ENCODE measurements at places on chromosomes 12 and 14.

DNA sequence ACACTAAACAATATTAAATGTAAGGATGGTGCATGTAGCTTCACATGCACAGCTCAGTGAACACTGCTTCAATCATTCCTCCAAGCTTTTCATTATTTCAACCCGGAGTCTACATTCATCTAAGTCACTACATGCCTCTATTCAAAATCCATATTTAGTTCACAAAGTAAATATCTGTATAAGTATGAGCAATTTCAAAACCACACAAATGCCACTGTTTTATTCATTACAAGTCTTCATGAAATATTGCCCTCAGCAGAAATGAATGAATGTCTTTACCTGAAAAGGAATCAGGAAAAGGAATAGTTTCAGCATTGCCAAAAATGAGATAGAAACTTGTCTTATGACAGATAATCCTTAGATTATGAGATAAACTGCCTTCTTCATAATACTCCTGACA, 149.4 kb downstream of the SLC38A4 start:
- DNase-seq, result no peak

DNA sequence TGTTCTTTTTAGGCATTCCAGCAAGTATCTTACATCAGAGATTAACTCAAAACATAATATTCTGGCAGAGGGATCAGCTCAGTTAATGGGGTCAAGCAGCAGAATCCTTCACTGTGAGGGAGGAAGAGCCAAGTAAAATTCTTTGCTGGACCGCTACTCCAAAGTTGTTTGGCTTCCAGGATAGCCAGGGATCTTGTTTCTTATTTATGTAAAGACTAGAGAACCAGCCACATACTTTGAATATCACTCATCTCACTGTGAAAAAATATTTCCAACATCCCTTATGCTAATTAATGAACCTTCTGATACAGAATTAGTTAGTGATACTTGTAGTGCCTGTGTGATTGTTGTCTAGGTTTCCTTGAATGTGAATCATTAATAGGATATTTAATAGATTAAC, 94.2 kb downstream of the PLEKHA5 start:
- no peak for DNase-seq

GRCh38 chr12:10196210-10196609, 16.5 kb upstream of the GABARAPL1 start:
- no peak for DNase-seq

DNA sequence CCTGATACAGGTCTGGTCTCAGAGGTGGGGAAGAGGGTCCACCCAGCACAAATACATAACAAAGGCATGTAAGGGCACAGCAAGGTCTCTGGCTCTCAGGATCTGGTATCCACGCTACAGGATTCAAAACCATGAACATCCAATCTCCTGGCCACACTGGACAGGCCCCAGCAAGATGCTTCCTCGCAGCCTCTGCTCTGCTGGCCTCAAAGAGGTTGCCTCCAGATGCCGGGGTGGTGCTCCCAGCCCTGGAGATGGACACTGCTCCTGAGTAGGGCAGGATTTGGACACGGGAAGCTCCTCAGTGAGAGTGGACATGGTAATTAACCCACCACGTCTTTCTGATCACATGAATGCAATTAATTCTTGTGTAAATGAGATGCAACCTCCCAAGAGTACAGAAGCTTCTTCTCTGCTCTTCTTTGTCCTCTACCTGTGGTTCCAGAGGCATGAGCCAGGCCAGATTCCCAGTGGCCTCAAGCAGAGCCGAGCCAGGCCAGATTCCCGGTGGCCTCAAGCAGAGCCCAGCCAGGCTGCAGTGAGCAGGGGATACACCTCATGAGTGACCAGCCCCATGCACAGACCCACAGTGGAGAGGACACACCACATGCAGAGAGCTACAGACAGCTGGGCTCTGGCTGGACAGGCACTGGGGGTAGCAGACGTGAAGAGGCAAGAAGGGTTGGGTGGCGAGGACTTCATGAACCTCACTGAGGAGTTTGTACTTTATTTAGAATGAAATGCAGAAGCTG, 186.4 kb downstream of the PIWIL1 start:
- DNase-seq, result no peak

DNA sequence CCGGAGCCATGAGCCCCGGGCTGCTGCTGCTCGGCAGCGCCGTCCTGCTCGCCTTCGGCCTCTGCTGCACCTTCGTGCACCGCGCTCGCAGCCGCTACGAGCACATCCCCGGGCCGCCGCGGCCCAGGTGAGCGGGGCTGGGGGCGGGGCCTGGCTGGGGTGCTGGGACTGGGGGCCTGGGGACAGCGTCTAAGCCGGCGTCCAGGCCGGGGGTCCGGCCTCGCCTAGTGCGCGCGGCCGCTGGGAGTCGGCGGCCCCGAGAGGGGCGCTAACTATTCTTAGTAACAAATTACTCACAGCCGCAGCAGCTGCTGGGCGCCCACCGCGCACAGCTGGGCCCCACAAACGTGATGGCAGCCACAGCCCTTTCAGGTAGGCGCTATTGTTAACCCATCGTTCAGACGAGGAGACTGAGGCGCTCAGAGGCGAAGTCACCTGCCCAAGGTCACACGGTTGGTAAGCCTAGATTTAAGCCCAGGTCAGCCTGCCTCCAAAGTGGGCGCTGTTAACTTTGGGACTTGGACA, 374 bp downstream of the CYP46A1 start:
- no peak for DNase-seq

GRCh38 chr12:6461401-6462233, 8.9 kb downstream of the VAMP1 start:
- DNase-seq, result no peak

- no peak for DNase-seq
Measured at GRCh38 chr14:25231004-25231403, 181.1 kb upstream of the STXBP6 start.

DNA sequence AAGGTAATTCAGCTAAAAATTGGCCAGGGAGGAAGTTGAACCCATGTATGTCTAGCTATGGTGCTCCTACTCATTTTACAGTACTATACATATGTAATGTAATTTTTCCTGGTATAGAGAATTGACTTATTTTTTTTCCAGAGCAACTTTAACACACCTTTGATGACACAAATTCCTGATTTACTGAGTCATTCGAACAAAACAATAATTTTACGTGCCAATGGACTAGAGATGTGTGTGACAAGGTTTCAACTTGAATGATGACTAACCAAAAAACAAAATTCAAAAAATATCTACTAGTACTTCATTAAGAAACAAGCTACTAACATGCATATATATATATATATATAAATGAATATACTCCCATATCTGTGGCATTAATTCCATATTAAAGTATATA, 180.5 kb downstream of the KITLG start:
- DNase-seq, result no peak

- DNase-seq, result peak; percentile 20
Measured at GRCh38 chr14:56555921-56556570, 23.6 kb upstream of the TMEM260 start.

DNA sequence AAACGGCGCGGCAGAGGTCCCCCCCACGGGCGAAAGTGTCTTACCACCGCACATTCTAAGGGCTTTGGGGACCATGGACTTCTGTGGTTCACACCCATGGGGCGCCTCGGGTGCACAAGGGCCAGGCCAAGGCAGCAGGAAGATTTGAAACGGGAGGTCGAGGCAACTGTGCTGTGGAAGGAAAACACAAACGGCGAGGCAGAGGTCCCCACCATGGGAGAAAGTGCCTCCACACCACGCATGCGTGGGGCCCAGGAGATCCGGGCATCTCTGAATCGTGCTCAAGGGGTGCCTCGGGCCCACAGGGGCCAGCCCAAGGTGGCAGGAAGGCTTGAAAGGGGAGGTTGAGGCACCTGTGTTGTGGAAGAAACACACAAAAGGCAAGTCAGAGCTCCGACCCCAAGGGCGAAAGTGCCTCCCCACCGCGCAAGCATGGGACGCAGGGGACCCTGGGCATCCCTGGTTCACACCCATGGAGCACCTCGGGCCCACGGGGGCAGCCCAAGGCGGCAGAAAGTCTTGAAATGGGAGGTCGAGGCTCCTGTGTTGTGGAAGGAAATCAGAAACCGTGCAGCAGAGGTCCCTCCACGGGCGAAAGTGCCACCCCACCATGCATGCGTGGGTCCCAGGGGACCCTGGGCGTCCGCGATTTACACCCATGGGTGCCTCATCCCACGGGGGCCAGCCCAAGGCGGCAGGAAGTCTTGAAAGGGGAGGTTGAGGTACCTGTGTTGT, 371.0 kb downstream of the ALG10 start:
- no peak for DNase-seq

DNA sequence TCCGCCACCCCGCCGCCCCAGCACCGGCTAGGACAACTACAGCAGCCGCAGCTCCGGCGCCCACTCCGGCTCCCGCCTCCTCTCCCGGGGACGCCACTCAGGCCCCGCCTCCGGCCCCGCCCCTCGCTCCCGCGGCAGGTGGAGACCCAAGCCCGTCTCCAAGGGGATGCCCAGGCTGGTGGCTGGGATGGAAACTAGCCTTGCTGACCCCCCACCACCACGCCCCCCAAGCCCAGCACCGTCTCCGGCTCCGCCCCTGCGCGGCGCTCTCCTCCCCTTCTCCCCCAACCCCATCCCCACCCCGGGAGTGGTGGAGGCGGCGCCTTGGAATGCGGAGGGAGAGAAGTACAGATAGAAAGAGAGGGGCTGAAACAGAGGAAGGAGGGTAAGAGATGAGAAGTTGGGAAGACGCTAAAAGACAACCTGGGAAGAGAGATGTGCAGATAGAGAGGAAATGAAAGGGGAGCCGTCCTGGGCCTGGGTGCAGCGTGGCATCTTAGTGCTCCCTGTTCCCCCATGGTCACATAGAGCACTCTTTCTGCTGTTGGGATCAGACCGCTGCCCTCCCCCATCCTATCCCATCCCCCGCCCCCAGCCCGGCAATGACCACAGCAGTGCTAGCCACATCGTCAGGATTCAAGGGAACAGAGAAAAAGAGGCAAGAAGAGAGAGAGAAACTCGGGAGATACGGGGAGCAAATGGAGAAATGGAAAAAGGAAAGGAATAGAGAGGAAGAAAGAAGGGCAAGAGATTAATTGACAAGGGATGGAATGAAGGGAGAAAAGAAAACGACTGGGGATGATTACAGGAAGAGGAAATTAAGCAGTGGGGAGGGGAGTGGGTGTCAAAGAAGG, at the start of gene ITGA7:
ITGA7 (minus strand) TSS at position 64 of the 854 bp plus-strand sequence. CDS start 222 bp downstream, outside the sequence.
- DNase-seq, result no peak

DNA sequence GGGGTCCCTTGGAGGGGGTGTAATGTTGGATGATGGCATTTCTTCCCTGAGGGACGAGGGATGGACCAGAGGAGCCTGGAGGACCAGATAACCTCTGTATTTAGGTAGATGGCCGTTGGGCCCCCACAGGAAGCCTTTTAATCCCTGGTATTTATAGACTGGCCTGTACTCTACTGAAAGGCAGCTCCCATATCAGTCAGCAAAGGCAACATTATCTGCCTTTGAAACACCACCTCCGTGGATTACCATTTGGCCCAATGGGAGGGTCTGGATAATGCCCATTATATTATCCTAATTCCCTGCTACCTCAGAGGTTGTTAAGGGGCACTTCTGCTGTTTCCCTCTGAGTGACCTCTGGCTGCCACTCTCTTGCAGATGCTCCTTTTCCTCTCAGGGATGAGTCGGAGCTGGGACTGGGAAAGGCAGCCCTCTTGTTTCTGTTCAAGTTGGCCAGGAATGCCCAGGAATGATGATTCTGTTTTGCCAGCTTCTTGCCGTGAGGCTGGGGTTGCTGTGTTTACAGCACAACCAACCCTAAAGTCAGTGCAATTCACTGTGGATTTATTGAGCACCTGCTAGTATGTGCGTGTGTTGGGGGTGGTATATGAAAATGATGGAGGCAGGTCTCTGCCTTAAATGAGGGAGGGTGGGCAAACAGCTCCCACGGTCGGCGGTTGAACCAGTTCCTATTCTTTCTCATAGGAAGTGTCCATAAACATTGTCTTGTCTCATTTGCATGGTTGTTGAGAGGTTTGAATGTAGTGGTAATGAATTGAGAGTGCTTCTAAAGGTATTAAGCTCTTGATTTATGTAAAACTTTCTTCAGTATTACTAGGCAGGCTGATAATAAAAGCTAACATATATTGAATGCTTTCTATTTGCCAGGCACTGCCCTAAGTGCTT, 18.1 kb downstream of the SUSD6 start:
- DNase-seq, result no peak

- no peak for DNase-seq
Measured at GRCh38 chr12:50733706-50734105, 30.2 kb upstream of the ATF1 start.

- no peak for DNase-seq
Measured at GRCh38 chr12:26299751-26300150, 104.4 kb downstream of the SSPN start.

DNA sequence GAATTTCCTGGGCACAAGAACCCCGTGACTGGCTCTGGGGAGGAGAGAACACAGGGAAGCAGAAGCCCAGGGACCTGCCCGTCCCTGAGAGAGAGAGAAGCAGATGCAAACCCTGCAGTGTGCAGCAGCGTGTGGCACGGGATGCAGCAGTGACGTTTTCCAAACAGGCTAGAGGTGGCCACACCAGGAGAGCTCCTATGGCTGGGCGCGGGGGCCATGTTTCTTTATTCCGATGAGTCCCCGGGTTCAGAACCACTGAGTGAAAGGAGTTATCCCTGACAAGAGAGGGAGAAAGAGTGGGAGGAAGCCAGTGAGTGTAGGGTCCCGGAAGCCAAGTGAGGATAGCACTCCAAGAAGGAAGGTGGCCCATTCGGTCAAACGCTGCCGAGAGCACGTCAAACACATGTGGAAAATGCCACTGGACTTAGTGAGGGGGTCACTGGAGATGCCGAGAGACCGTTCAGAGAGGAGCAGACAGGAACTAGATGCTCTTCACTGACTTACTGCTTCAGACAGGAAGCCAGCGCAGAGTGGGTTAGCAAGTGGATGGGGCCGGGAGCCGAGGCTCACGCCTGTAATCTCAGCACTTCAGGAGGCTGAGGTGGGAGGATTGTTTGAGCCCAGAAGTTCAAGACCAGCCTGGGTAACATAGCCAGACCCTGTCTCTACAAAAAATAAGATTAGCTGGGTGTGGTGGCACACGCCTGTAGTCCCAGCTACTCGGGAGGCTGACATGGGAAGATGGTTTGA, 123.0 kb downstream of the BCL11B start:
- no peak for DNase-seq

GRCh38 chr14:74508844-74509428, 15.4 kb downstream of the ISCA2 start:
- no peak for DNase-seq

GRCh38 chr14:105487986-105488777, 1.5 kb downstream of the CRIP1 start:
- no peak for DNase-seq

DNA sequence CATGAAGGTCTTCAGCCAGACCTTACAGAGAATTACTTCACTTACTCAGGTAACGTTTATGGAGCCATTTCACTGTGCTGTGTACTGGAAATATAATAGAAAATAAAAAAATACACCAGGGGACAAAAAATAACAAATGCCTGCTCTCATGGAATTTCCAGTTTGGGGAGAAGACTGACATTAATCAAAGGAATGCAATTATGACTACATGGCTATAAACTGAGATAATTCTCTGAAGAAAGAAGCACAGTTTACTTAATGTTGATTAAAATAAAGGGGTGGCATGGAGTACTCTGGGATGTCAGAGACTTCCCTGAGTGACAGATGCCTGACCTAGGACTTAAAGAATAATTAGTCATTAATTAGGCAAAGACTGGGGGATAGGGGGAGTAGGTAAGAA, 59.0 kb downstream of the DENND5B start:
- DNase-seq, result no peak
